Cortex of kidney (tissue), 1 donor: ENCODE measurements at places on chromosomes 1 and 21.

DNA sequence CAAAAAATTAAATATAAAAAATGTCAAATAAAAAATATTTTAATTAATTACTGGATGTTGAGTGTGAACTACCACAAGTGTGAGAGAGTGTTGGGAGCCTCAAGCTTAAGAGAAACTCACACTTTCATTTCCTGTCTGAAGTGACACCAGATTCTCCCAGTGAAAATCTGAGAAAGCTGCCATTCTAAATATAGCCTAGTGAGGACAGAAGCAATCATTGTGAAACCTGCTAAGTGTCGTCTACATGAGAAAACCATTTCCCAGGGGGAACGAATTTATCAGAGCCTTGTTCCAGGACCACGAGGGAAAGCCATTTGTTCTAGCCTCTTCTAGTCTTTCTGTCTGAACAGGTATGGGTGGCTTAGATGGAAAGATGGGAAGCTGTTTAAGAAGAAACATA, 329.3 kb upstream of the PRMT6 start:
- no peak for DNase-seq

DNA sequence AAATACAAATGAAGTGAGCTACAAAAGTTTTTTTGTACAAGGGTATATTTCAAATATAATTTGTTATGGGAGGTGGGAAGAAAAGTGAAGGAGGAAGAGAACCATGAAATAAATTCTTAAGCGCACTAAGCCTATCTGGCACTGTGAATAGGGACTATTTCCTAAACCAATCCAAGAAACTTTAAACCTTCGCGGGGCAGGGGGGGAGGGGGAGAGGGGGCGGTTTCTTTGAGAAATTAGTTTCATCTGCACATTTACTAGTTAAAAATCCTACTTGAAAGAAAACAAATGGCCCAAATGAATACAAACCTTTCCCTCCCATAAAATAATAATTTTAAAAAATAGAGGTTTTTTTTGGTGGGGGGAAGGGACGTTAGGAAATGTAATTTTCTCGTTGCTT, 364 bp downstream of the GOLPH3L start:
- DNase-seq, result no peak

- DNase-seq, result no peak
Observed at GRCh38 chr1:203644661-203645510, 18.3 kb downstream of the ATP2B4 start.

- no peak for DNase-seq
Observed at GRCh38 chr1:218679988-218680748, 335.0 kb downstream of the TGFB2 start.

DNA sequence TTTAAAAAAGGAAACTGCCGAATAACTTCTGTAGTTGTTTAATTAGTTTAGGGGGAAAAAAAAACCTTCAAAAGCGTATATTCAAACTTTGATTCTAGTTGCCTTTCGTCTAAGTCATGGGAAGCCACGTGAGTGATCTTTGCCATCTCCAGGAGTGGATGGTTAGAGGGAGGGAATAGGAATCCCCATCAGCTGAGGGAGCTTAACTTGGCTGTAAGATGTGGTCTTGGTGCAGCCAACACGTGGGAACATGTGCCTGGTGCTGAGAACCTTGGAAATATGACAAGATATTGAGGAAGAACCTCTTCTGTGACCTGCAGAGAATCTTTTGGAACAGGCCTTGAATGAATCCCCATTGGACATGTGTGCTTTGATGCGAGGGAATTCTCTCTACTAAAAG, 1.7 kb downstream of the BACE2 start:
- no peak for DNase-seq

GRCh38 chr21:28337315-28337714, 655.4 kb downstream of the LTN1 start:
- no peak for DNase-seq

- no peak for DNase-seq
Observed at GRCh38 chr1:187034501-187034900, 205.8 kb downstream of the PLA2G4A start.

GRCh38 chr1:47650205-47650604, 212.4 kb downstream of the FOXD2 start:
- no peak for DNase-seq

GRCh38 chr1:18109756-18110597, 2.4 kb downstream of the IGSF21 start:
- DNase-seq, result no peak

DNA sequence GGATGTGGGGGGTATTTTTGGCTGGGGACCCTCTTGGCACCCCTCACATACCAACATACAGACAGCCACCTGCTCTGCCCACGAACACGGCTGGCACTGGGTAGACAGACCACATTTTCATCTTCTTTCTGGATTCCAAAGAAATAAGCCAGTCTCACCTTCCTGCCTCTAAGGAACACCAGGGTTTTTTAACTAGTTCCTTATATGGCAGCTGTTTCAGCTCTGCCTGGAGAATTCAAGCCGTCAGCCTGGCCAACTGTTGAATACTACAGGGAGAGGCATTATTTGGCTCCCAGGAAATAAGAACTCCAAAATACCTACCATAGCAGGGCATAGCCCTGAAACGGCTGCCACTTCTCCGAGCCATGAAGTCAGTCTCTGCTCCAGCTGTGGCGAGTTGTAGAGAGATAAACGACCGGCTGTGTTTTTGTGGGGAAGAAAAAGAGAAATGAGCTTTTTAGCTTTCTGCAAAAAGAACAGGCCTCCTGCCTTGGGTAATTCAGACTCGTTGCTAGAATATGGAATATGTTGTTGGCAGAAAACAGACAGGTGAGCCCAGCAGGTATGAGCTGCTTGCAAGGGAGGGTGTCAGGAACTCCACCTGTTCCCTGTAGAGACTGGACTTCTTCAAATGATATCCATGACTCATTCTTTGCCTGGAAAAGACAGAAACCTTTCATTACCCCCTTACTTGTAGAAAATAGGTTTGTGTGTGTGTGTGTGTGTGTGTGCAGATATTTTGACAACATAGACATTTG, 51.8 kb downstream of the MT1HL1 start:
- DNase-seq, result no peak

GRCh38 chr1:21855257-21856096, 43.4 kb downstream of the LDLRAD2 start:
- DNase-seq, result no peak

DNA sequence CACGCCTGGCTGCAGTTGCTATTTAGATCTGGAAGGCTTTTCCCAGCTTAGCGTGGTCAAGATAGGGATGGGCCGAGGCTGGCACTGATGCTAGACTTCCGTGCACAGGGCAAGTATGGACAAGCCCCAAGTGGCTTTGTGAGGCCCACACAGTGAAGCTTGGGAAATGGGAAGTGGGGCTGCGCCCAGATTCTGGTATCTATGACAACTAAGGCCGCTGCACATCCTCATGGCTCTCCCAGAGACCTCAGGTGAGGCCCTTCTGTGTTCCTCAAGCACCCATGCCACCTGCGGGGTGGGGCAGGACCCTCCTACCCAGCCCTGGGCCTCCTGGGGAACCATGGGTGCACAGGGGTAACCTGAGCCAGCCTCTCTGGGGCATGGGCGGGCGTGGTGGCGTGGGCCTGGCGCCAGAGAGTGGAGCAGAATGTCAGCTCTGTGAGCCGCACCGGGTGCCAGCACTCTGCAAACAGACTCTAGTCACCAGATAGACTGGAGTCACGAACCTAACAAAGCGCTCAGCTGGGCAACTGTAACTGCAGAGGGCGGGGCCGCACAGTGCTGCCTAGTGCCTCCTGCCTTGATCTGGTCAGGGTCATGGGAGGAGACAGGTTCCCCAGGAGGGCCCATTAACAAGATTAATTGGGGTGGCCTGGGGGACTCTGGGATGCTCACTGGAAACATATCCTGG, 46.4 kb downstream of the ELF3 start:
- DNase-seq, result no peak

DNA sequence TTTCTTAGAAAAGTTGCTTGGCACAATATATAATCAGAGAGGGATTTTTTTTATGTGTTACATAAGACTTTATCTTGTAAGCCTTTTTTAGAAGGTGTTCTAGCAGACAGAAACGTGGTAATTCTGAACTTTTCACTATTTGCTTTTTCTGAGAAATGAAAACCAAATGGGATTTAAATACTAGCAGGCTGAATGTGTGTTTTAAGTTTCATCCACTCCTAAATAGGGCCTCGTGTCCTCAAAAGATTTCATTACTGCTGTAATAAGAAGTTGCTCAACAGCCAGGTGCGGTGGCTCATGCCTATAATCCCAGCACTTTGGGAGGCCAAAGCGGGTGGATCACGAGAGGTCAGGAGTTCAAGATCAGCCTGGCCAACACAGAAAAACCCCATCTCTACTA, 44.7 kb upstream of the FMO2 start:
- DNase-seq, result no peak

DNA sequence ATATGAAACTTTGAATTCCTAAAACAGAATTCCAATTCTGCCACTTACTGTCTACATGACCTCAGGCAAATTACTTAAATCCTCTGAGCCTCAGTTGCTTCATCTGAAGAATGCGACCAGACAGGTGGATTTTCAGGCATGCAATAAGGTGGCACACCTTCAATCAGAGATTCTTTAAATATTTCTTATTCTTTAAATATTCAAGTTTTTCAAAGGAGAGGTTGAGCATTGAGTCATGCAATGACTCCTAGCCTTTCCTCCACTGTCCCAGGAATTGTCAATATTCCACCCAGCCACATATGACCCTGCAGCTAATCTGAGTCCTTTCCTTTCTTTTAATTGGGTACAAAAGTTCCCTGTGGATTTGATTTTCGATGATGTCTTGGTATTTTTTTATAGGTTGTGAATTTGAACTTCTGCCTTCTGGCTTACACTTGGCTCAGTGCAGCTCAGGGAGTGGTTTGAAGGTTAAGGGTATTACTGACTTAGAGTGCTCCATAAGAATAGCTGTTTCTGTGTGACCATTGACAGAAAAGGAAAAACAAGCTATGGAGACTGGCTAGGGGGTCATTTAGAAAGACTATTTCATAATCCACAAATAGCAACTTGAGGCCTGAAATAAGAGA, 52.2 kb upstream of the PRDX6 start:
- no peak for DNase-seq
